ENCODE measurements at places on chromosomes 4 and X. TPM values are rescaled to one million over a fixed set of nuclear protein-coding genes. Genes with fewer than 3 reads are reported as not detected.

The DNAAF6 gene
- polyA plus RNA-seq = not detected

The HCFC1 gene
- polyA plus RNA-seq = 9.5 TPM

The MTHFD2L gene
- polyA plus RNA-seq = 4.8 TPM

The CFAP47 gene
- polyA plus RNA-seq = 0.02 TPM

The ARMCX1 gene
- polyA plus RNA-seq = 9.2 TPM

The TLR10 gene
- polyA plus RNA-seq = not detected

The NKX3-2 gene
- polyA plus RNA-seq = 0.16 TPM

The AKAP4 gene
- polyA plus RNA-seq = not detected

The RTL9 gene
- 0.02 TPM for polyA plus RNA-seq

The RPL36A gene
- polyA plus RNA-seq = 5,140 TPM

The SLC26A1 gene
- polyA plus RNA-seq = 0.08 TPM

DNA sequence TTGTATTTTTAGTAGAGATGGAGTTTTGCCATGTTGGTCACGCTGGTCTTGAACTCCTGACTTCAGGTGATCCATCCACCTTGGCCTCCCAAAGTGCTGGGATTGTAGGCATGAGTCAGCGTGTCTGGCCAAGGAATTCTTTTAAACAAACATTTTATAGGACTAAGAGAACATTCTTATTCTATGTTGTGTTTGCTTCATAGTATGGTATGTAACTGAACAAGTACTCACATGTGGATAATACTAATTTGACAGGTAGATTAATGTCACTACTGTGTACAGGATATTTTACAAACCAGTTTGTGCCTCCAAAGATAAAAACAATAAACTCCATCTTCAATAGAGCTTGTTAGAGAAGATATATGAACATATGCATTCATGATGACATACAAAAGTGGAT, 1353.4 kb downstream of the PCDH7 start:
- no peak for DNase-seq

GRCh38 chr4:86706923-86707597, 112.9 kb downstream of the PTPN13 start:
- no peak for DNase-seq

DNA sequence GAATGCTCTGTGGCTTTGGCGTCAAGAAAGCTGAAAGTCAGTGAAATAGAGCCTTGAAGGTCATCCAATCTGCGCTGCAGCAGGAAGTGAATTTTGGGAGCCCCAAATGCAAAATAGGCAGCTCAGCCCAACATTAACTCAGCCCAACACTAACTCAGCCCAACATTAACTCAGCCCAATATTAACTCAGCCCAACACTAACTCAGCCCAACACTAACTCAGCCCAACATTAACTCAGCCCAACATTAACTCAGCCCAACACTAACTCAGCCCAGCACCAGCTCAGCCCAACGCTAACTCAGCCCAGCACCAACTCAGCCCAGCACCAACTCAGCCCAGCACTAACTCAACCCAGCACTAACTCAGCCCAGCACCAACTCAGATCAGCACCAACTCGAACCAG, 71.5 kb downstream of the SORBS2 start:
- no peak for DNase-seq

DNA sequence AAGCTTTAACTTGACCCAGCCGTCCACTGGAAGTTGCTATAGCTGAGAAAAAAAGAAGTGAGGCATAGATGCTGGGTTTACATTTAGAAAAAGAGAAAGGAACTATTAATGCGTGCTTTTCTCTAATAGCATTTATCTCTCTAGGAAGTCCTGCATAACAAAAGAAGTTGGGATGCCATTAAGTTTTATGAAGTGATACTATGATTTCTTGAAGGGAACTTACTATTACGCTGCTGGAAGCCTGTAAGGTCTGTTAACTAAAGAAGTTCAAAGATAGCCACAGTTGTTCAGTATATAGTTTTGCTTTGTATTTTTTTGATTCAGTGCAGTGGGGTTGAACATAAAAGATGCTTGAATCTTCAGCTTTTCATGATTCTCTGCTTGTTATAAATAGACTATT, 203.4 kb downstream of the CCSER1 start:
- DNase-seq = no peak

- no peak for DNase-seq
These were observed 124.0 kb downstream of the CYLC1 start for GRCh38 chrX:83984961-83985360.

DNA sequence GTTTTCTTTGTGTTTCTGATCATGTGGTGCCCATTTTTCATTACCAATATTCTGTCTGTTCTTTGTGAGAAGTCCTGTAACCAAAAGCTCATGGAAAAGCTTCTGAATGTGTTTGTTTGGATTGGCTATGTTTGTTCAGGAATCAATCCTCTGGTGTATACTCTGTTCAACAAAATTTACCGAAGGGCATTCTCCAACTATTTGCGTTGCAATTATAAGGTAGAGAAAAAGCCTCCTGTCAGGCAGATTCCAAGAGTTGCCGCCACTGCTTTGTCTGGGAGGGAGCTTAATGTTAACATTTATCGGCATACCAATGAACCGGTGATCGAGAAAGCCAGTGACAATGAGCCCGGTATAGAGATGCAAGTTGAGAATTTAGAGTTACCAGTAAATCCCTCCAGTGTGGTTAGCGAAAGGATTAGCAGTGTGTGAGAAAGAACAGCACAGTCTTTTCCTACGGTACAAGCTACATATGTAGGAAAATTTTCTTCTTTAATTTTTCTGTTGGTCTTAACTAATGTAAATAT, 110.4 kb downstream of the IL13RA2 start:
- no peak for DNase-seq

DNA sequence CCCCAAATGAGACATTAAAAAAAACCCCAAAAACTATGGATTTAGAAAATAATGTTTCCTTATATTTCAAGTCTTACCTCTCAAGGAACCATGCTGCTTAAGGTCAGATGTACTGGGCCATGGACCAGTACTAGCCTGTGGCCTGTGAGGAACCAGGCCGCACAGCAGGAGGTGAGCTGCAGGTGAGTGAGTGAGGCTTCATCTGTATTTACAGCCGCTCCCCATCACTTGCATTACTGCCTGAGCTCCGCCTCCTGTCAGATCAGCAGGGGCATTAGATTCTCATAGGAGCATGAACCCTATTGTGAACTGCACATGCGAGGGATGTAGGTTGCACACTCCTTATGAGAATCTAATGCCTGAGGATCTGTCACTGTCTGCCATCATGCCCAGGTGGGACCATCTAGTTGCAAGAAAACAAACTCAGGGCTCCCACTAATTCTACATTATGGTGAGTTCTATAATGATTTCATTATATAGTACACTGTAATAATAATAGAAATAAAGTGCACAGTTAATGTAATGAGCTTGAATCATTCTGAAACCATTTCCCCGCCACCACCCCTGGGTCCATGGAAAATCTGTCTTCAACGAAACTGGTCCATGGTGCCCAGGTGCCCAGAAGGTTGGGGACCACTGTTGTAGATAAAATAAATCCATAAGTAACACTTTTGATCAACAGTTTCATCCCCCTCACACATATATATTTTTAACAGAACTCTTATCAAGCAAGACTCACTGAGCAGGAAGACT, 105.3 kb upstream of the CBR4 start:
- no peak for DNase-seq

- DNase-seq = no peak
These were observed 180.8 kb downstream of the MAGEB17 start for GRCh38 chrX:16347968-16348670.

GRCh38 chr4:89447543-89447942, 139.9 kb upstream of the GPRIN3 start:
- no peak for DNase-seq
